T-helper 2 cell (primary cell): ENCODE measurements at places on chromosomes 7 and 10.

- no peak for DNase-seq
Observed at GRCh38 chr7:100720671-100721504, 620 bp downstream of the EPO start.

DNA sequence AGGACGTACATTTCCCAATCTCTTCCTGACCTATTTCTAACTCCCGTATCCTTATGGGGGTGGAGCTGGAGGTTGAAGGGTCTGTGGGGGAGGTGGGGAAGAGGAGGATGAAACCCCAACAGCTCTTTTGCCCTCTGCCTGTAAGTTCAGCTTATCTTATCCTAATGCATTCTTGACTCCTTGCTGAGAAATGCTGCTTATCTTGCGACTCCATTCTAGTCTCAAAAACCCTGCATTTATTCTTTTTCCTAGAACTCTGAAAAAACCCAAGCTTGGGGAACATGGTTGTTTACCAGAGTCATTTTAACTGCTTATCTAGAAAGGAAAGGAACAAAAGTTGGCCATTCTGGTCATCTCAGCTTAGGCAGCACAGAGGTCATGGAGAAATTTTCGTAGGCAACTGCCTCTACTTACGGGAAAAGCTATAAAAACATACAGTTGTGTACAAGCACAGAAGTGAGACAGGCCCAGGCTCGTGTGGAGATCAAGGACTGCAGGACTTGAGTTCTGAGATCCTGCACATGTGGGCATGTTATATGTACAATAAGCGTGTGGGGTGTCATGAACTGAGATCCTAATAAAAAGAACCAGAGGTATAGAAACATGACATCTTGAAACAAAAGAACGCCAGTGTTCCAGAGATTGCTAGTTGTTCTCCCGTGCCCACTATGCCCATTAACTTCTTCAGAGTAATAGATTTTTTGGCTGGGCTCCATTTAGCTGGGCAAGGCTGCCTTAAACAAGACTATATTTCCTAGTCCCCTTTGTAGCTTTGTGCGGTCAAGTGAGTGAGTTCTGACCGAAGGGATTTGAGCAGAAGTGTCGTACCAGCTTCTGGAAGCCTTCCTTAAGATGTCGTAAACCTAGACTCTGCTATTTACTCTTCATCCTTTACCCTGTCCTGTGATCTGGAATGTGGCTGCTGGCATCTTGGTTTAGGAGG, 9.6 kb downstream of the INMT start:
- no peak for DNase-seq

DNA sequence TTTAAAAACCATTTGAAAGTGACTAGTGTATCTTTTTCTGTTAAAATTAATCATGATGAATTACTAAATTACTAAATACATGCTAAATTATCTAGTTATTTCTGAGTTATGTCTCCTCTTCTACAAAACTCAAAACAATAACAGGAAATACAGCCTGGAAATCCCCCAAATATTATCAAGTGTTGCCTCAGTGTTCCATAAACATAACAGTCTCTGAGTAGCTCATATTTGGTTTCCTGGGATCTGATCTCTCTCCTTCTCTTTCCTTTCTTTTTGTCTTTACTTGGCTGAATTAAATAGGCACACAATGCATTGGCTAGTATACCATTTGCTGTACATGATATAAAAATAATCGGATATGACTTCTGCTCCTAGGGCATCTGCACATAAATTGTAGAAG, 277.6 kb upstream of the IGFBP3 start:
- no peak for DNase-seq

DNA sequence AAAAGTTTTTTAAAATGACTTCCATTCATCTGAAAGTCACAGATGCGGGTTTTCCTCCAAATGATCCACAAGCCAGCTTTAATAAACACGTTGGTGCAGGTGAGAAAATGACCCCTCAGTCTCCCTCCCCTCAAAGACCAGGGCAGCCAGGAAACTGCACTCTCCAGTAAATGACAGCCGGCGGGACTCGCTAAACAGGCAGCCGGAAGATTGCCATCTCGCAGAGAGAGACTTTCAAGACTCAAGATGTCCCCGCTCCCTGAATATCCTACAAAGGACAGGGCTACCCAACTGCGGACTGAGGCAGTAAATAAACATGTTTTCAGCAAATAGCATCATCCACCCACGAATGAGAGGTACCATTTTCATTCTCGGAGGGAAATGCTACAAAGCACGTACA, 116.8 kb downstream of the DIP2C start:
- DNase-seq, result no peak

GRCh38 chr7:37220664-37221063, 228.0 kb downstream of the ELMO1 start:
- no peak for DNase-seq

GRCh38 chr7:114086914-114087652, 168.3 kb upstream of the PPP1R3A start:
- DNase-seq, result no peak

DNA sequence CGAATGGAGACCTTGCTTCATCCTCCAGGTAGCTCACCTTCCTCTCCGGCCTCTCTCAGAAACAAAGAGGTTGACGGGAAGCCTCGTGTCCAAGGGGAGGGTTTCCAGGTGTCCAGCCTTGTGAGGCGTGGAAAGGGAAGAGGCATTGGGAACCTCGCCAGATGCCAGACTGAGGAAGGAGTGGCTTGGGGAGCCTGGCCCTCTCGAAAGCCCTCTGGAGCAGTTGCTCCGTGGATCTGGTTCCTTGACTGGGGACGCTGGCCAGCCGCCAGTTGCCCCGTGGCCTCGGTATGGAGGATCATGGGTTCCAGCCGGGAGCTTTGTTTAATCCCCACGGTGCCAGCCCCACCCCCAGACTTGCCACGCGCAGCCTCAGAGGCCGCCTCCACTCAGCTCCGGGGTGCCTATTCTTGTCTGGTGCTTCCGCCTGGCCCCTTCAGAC, 30.3 kb upstream of the SUN1 start:
- DNase-seq, result no peak

DNA sequence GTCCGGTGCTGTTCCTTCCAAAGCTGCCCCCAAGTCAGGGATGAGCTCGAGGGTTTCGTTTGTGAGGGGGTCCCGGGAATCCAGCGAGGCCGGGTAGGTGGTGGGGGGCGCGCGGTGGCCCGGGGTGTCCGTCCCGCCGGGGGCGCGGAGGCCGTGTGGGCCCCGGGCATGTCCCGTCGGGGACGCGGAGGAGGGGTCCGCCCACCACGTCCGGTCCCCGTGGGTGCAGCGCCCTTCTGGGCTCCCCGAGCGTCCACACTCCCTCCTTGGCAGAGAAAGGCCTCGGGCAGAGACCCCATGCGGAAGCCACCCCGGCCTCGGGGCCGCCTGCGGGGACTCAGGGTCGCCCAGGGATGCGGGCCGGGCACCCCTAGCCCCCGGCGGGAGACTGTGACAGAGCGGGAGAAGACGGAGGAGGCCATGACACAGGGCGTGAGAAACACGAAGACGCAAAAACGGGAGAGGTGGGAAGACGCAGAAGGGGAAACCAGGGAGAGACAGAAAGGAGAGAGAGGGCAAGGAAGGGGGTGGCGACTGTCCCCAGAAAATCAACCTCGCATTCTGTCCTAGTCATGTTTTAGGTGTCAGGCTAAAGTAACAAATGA, 640 bp upstream of the ZNF425 start:
- peak; percentile 34 for DNase-seq

GRCh38 chr7:12287901-12288300, 76.8 kb downstream of the TMEM106B start:
- no peak for DNase-seq

DNA sequence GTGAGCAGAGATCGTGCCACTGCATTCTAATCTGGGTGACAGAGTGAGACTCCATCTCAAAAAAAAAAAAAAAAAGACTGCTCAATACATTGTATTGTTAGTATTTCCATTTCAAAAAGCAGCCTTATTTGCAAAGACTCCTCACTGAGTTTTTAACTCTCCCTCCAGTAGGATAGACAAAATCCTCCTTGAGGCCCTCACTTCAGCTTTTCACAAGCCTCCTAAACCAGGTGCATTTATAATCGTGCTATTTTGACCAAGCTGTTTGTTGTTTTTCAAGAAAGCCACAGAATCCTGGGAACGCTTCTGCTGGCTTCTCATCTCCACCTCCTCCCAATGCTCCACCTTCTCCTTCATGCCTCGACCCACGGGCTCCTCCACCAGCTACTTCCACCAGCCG, 6.3 kb upstream of the DDIT4 start:
- no peak for DNase-seq

- no peak for DNase-seq
Observed at GRCh38 chr7:55179931-55180682, 161.3 kb downstream of the EGFR start.

DNA sequence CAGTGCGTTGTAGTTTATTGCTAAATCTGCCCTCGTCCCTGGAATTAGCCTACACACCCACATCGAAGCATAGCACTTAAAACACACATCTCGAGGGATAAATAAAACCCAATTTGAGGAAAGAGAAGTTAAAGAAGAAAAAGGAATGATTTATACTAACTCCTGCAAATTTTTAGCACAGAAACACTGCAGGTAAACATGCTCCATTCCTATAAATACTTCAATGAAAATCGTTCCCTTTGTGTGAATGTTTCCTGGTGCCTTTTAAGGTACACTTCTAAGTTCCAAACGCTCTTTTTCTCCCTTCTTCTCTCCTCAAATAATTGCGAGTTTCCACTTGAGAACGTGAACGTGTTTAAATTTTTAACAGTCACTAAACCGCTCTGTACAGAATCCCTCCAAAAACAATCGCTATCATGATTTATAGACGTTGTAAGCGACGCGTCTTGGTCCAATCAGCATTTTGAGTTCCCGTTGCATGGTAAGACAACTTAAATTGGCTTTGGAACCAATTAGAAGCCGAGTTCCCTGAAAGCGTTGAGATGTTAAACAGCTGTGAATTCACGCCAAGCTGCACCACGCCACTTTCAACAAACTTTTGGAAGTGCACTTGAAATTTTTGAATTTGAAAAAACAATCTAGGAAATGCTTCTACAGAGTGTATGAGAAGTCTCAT, 12.5 kb upstream of the EBLN1 start:
- DNase-seq, result peak; percentile 91

GRCh38 chr10:87578160-87578841, 73.6 kb downstream of the MINPP1 start:
- DNase-seq, result no peak

GRCh38 chr7:137978464-137979237, 23.2 kb downstream of the CREB3L2 start:
- no peak for DNase-seq

DNA sequence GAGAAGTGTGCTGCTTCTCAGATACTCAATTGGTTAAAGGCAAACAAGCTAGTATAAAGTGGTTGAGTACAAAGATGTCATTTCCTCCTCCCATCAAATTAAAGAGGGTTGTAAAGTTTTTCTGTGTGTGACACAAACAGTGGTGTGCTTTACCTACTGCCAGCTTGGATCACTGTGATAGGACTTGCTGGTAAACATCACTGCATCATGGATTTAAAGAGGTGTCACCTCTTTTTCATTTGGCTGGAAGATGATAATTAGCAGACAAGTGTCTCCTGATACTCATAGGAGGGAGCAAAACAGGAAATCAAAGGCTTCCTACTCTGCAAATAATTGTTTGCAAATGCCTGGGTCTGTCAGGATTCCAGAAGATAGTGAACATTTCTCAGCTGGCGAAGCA, 200.5 kb downstream of the MDFIC start:
- DNase-seq, result no peak

DNA sequence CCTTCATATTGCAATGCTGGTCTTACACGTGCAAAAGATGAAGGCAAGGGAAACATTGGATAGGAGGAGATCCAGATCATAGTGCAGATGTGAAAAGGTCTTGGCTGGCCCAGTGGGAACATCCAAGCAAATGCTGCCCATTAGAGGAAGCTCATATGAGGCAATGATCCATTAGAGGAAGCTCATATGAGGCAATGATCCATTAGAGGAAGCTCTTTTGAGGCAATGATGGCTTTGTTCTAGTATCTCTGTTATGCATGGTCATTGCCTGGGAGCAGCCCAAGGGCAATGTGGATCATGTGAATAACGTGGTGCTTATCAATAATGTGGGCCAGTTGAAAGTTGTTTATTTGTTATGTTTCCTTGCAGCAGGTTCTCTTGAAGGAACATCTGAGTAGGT, 37.8 kb downstream of the STEAP4 start:
- DNase-seq, result no peak

- DNase-seq, result no peak
Observed at GRCh38 chr10:62512732-62513475, 138.7 kb downstream of the ZNF365 start.

- no peak for DNase-seq
Observed at GRCh38 chr10:68796605-68797004, 30.7 kb upstream of the STOX1 start.

GRCh38 chr10:82565197-82565575, 690.2 kb downstream of the NRG3 start:
- DNase-seq, result no peak

- DNase-seq, result no peak
Observed at GRCh38 chr7:106068986-106069385, 43.1 kb downstream of the SYPL1 start.

DNA sequence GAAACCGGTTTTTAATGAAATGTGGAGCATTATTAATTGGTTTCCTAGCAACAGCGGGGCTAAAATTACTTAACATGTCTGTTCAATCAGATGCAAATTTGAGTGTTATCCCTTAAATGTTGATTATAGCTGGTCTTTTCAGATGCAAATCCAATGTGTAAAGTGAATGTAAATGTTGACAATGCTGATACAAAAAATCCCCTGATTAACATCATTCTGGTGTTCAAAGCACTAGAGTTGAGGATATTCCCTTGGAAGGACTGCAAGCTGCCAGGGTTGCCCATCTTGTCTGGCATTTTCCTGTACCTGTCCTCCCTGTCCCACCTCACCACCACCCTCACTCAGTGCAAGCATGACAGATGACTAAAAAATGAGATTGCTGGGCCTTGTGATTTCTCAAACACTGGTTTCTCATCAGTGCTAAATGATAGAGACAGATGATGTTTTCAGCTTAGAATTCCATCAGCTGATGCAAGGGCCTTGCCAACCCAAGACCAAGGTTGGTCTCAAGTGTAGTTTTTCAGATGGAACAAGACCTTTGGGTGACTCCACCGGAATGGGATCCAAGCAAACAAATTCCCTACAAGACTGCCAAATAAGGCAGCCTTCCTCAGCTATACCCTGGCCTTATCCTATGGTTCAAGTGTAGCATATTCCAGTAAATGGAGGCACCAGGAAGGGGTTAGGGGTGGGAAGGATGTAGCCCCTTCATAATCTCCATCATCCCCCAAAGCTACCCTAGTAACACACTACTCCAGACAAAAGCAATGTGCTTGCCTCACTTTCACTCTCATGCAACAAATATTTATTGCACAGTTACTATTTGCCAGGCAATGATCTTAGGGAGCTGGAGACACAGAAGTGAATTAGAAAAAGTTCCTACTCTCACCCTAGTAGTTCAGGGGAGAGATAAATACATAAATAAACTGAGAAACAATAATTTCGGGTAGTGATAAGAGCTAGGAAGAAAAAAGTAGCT, 54.9 kb downstream of the JAZF1 start:
- no peak for DNase-seq

GRCh38 chr10:89351780-89352597, 24.2 kb downstream of the IFIT3 start:
- DNase-seq, result no peak

- DNase-seq, result no peak
Observed at GRCh38 chr10:73485320-73485719, 10.5 kb downstream of the PPP3CB start.
